ENCODE measurements at places on chromosomes 1 and 21. TPM values are rescaled to one million over a fixed set of nuclear protein-coding genes. Genes with fewer than 3 reads are reported as not detected.

Gene IL19
- not detected for total RNA-seq

DNA sequence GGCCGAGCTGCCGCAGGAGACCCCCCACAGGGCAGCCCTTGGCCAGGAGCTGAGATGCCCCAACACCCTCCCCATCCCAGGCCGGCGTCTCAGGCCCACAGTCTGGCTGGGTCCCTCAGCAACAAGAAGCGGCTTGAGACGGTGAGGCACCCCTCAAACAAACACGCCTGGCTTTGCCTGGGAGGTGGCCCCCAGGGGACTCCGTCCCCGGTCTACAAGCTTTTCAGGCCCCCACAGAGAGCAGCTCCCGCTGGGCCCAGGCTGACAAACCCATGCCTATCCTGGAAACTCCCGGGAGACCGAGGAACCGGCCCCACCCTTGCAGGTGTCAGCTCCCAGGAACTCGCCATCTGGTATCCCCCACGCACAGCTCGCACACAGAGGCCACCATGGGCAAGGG is 67.0 kb downstream of the ARHGEF16 start:
- no peak for DNase-seq

DNA sequence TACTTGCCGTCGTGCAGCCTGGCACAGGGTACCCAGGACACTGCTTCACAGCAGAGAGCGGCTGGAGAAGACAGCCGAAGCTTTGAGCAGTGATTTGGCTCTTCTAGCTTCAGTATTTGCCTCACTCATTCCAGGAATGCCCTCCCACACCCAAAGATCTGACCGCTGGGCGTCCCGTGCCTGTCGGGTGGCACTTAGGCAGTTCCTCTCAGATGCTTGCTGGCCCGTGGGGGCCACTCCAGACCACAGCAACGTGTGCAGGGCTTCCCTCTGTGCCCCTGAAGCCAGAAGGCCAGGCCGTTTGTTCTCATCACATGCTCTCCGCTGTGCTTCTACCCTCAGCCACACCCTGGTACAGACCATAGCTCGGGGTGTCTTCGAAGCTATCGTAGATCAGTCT is 17.0 kb downstream of the RRP1B start:
- DNase-seq = no peak

Gene EDARADD
- total RNA-seq = 0.24 TPM

DNA sequence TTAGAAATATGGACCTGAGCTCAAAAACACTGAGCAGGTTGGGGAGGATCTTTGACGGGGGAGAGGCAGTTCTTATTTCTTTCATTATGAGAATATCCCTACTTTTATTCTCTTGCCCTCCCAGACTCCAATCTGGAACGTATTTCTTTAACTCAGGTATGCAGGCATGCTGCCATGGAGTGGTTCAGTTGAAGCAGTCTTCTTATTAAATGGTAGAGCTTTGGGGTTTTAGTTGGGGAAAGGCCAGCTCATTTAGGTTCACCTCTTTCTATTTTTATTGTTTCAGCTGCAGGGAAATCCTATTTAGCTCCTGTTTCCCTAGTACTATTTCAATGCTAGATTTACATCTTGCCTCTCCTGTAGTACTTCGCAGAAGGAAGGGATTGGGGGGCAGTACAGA is 198.9 kb downstream of the TTLL7 start:
- DNase-seq = no peak

DNA sequence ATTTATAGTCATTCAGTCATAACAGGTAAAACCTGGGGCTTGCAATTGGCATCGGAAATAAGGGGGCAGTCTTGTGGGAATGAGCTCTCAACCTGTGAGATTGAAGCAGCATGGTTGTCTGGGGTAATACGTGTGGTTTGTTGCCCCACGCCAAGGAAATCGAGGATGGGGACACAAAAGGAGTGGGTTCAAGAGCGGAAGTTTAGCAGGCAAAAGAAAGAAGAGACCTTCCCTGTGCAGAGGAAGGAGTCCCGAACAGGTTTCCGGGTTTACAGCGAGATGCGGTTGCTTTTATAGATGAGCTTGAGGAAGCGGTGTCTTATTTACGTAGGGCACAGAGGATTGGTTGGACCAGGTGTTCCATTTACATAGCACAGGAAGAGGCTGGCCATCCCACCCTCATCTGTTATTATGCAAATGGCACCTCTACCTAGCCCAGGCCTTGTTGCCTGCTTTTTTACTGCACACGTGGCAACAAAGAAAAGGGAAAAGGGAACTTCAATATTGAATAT is 37.3 kb downstream of the IFNAR1 start:
- no peak for DNase-seq

DNA sequence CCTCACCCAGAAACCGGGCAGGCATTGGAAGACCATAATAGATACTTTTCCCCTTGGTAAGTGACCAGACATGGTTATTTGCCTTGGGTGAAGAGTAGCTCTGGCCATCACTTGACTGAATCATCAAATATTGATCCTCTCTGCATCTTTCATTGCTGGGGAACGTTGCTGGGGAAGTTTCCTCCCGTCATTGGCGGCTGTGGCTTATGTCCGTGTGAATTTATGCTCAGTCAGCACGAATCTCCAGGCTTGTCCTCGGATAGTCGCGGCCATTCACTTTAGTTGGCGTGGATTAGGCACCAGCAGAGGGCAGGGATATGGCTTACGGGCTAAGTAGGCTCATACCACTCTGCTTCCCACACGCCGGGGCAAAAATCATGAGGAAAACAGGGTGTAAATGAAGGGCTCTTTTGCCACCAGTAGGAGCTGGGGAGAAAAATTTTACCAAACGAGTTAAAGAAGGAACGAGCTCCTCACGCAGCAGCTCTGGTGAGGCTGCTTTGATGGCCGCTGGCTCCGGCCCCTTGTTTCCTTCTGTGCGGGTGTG is 473.4 kb downstream of the CAMTA1 start:
- DNase-seq = no peak

DNA sequence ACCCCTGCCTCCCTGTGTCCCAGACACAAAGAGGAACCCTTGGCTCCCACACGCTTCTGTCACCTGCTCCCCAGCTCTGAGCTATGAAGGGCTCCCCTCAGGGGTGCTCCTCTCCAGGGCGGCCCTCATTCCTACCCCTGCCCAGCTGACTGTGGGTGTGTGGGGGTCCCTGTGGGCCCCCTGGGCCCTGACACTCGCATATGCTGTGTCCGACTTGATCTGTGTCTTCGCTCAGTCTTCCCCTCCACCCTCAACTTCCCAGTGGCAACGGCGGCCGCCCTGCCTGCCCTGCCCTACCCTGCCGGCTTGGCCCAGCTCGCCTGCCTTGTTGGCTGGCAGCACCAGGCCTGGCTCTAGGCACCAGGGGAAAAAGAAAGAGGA is 1.2 kb downstream of the KCNQ4 start:
- DNase-seq = no peak
